Anterior cingulate cortex (tissue), 58 donors: ENCODE measurements at places on chromosomes 2 and 18.

- DNase-seq, result no peak
These were observed 529.7 kb upstream of the CDH7 start for GRCh38 chr18:65221115-65221514.

GRCh38 chr2:226310146-226310545, 489.5 kb downstream of the IRS1 start:
- no peak for DNase-seq

DNA sequence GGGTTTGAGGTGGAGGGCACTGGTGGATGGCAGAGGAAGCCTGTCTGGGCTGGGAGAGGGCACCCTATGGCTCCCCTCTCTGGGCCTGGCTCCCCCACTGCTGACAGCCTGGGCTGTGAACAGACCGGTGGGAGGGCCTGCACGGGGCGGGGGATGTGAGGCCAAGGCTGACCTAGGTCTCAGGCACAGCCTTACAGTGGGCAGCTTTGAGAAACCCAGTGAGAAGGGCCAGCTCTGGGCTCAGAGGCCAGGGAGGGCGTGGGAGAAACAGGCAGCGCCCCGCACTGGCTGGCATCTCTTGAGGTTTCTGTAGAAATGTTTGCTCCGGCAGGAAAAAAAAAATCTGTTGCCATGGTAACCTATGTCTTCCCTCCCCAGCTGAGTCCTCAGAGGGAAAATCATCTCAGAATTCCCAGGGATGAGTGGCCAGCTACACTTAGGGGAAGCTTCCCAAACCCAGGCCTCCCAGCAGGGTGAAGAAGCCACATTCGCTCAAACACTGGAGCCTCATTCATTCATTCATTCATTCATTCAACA, 71.7 kb upstream of the TAF1B start:
- peak; percentile 37 for DNase-seq

GRCh38 chr18:13910501-13910900, 4.8 kb downstream of the MC2R start:
- no peak for DNase-seq

DNA sequence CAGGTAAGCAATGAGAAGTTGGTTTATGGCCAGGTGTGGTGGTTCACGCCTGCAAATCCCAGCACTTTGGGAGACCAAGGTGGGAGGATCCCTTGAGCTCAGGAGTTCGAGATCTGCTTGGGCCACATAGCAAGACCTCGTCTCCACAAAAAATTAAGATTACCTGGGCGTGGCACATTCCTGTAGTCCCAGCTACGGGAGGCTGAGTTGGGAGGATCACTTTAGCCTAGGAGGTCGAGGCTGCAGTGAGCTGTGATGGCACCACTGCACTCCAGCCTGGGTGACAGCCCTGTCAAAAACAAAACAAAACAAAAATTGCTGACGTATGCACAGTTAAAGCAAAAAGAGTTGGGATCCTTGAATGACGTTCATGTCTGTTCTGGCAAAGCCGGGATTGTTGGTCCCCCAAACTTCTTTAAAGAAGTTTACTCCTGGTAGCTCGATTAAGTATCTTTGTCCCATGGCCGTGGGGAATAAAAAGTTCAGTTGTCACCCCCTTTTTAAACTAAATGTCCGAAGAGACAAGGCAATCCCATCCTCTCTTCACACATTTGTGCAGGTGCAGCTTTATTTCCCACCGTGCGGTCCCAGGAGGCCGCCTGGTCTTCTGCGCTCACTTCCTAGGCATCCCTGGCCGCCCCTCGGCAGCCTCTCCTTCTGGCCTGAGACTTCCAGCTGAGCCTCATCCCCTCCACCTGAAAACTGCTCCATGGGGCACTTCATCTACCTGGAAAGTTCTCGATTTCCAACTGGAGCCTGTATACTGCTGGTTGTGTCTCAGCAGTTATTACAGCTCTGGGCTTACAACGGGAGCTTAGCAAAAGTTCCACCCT, 762 bp upstream of the SPOPL start:
- no peak for DNase-seq

- DNase-seq, result no peak
These were observed 298.1 kb downstream of the MTX2 start for GRCh38 chr2:176567361-176567760.

- DNase-seq, result no peak
These were observed 1.1 kb upstream of the SSB start for GRCh38 chr2:169797601-169798000.

GRCh38 chr2:28649481-28650265, 102.0 kb upstream of the PPP1CB start:
- no peak for DNase-seq

DNA sequence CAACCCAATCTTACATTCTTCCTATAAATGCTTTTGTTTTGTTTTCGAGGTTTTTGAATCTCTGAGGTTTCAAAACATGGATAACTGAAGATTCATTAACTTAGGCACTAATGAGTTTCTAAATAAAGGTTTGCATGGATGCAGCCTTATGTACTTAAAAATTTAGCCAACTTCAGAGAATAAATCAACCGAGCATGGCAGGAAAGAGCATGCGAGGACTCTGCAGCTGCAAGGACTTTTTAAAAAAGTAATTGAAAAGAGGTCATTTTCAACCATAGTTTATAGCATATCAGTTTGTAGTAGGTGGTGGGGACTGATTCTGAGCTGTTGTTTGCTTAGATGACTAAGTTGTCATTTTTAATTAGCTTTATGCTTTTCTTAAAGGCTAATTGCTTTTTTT, 567.0 kb upstream of the ZEB2 start:
- DNase-seq, result no peak

DNA sequence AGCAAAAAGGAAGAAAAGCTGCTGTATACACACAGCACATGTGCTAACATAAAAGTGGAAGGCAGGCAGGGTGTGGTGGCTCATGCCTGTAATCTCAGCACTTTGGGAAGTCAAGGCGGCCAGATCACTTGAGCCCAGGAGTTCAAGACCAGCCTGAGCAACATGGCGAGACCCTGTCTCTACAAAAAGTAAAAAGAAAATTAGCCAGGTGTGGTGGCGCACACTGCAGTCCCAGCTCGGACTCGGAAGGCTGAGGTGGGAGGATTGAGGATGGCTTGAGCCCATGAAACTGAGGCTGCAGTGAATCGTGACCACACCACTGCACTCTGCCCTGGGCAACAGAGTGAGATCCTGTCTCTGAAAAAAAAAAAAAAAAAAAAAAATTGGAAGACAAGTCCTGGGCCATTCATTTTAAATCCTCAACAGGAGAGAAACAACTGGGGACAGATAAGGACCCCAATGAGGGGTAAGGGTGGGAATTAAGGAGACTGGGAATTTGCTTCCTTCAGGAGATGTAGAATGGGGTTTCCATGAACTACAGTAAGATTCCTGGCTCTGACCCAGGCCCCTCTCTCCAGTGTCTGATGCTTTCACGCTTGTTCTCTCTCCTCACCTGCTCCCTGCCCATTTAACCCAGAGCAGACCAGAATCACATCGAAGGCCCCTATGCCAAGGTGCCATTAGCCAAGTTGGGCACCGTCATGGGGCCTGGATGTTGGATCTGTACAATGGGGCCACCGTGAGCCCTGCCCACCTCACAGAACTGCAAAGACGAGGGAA, 29.6 kb downstream of the TNS1 start:
- no peak for DNase-seq

GRCh38 chr2:16559278-16560067, 106.2 kb downstream of the CYRIA start:
- DNase-seq, result no peak

GRCh38 chr2:233821709-233822100, 32.6 kb downstream of the HJURP start:
- DNase-seq, result no peak

DNA sequence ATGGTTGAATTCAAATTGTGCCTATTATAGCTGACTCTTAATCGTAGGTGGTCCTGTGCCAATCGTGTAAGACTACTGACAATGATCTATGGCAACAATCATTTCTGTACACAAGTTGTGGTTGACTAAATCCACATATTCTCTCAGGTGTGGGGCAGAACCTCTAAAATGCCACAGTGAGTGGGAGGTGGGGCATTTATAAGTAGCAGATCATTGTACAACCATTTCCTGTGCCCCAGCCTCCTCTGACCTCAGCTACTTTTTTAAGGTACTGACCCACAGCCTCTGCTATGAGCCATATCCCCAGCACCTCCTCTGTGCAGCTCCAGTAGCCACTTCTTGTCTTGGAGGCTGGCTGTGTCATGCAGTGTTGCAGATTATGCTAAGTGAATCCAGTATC, 48.6 kb upstream of the RAPH1 start:
- DNase-seq, result no peak

DNA sequence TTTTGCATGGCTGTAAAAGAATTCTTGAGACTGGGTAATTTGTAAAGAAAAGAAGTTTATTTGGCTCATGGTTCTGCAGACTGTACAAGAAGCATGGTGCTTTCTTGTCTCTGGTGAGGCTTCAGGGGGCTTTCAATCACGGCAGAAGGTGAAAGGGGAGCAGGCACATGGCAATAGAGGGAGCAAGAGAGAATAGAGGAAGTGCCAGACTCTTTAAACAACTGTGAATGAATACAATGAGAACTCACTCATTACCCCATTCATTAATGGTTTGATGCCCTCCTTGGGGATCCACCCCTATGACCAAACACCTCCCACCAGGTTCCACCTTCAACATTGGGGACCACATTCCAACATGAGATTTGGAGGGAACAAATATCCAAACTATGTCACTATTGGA, 463.5 kb downstream of the MTX2 start:
- DNase-seq, result no peak

DNA sequence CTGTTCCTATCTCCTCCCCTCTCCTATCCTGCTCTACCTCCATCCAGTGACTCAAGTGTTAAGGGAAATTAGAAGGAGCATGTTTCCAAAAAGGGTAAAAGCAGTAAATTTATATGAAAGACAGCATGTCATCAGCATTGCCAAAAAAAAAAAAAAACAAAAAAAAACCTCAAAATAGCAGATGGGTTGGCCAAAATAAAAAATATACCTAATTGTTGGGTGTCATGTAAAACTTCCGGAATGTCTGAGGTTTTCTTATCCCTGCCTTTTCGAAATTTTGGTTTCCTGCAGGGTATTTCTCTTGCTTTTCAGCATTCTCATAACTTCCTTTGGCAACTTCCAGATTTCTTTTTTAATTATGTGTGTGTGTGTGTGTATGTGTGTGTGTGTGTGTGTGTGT, 241.6 kb upstream of the FN1 start:
- DNase-seq, result no peak

DNA sequence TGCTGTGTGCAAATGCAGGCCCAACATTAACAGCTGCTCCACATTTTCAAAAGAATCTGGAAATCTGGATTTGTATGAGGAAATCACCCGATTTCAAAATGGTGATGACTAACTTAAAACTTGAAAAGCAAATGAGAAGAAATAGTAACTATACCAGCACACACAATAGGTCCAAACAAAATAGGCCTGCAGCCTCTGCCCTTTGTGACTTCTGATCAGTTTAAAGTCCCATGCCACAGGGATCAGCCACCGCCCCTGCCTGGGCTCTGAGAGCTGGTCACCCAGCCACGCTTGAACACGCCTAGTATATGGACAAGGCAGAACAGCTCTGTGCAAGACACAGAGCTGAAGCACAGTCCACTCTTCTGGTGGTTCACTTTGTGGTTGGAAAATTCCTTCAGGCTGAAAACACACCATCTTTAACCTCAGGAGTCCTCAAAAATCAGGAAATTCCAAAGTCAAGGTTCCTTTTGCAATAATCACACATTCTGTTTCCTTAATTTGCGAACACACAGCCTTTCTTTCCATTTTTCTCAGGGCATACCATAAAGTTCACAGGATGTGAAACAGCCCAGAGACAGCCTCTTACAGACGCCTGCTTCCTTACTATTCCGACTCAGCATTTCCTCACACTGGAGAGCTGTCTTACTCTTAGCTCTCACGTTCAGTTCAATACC, 150.1 kb upstream of the RIOK3 start:
- DNase-seq, result no peak

- DNase-seq, result no peak
These were observed 169.4 kb downstream of the FSHR start for GRCh38 chr2:48984922-48985321.

GRCh38 chr2:218221000-218221399, 4.0 kb downstream of the ARPC2 start:
- no peak for DNase-seq

DNA sequence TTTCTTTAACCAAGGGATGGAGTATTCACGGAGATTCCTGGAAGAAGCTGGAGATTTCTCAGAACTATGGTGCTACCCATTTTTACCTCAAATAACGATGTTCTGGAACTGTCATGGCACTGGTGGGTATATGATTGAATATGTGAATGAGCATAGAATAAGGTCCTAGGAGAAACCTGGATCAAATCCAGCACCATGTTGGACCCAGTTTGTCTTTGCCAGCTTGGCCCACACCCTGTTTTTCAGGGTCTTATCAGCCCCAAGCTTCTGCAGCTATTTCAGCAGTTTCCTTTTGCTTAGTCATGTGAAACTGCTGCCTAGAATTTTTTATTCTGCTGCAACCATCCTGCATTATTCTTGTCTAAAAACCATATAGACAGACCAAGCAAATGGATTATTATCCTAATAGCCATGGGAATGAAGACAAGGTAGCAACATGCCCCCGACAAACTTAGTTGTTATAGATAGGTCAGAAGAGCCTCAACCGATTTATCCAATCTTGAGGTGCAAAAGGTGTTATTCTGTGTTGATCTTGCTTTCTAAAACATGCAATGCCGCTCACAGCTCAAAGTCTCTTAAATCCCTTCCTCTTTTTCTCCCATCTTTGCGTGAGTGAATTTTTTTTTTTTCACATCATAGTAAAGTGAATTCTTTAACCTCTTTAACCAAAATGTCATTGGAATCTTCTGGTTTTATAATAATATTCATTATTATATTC, 133.6 kb downstream of the PRPF40A start:
- DNase-seq, result no peak

DNA sequence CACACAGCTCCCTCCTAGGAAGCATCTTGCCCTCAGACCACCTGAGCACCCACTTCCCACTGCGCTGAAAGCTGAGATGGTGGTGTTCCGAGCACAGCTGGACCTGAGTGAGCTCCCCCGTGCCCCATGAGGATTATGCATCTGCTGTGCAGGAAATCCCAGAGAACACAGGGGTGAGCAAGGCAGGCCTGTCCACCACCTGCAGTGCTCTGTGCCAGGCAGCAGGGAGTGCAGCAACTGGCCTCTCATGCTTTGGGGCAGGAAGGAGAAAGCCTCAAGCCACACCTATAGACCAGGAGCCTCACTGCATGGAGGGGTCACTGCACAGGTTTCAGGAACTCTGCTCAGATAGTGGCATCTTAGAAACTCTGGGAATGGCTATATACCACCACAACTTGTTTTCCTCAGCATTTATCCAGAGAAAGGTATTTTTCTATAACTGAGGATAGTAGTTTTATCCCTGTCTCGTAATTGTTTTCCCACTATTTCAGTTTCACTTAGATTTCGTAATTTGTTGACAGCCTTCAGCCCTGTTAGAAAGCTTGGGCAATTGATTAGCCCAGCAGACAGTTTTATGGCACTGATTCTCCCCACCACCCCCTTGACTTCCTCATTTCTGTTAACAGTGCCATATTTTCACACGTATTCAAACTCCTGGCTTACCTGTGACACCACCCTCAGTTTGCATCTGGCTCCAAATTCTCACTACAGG, 144.3 kb upstream of the DAPL1 start:
- no peak for DNase-seq

- no peak for DNase-seq
These were observed 543.4 kb downstream of the IRS1 start for GRCh38 chr2:226256237-226256636.
